Activated T-cell treated with anti-CD3 and anti-CD28 coated beads for 1 hour (primary cell): ENCODE measurements at places on chromosomes 1 and 21.

GRCh38 chr1:235045034-235045690 is 83.5 kb downstream of the TOMM20 start:
- no peak for DNase-seq

DNA sequence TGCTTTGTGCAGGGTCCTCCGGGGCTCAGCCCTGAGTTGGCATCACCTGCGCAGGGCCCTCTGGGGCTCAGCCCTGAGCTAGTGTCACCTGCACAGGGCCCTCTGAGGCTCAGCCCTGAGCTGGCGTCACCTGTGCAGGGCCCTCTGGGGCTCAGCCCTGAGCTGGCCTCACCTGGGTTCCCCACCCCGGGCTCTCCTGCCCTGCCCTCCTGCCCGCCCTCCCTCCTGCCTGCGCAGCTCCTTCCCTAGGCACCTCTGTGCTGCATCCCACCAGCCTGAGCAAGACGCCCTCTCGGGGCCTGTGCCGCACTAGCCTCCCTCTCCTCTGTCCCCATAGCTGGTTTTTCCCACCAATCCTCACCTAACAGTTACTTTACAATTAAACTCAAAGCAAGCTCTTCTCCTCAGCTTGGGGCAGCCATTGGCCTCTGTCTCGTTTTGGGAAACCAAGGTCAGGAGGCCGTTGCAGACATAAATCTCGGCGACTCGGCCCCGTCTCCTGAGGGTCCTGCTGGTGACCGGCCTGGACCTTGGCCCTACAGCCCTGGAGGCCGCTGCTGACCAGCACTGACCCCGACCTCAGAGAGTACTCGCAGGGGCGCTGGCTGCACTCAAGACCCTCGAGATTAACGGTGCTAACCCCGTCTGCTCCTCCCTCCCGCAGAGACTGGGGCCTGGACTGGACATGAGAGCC is 22.7 kb downstream of the COL6A1 start:
- DNase-seq, result no peak

DNA sequence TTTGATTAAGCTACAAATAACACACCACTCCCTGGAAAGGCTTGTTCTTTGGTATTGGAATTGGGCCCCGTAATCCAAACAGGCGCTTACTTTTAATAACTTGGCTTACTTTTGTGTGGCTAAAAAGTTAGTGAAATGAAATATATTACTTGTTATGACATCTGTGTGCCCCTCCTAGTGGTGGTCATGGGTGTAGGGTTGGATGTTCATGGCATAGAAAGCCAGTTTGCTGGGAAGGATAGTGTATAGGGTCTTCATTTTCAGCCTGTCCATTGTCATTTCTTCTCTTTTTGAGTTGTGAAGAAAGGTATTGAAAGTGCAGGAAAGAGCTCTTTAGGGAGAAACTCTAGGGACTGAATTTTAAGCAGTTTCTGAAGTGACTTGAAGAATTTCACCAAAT is 5.9 kb downstream of the CDC14A start:
- no peak for DNase-seq

DNA sequence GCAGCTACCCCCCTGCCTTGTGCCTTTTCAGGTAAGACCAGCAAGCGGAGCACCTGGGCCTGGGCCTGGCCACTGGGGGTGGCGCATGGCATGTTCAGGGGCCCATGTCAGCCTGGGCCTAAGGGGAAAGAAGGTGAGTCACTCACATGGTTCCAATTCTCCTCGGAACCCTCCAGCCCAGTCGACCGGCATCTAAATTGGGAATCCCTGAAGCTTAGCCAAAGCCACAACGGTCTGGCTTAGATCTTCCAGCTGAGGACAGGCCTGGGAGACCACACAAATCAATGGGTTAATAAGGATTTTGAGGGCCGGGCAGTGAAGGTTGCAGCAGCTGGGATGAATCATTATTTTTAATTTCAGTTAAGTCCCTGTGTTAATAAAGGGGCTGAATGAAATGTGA is 145.1 kb upstream of the SMYD2 start:
- no peak for DNase-seq

DNA sequence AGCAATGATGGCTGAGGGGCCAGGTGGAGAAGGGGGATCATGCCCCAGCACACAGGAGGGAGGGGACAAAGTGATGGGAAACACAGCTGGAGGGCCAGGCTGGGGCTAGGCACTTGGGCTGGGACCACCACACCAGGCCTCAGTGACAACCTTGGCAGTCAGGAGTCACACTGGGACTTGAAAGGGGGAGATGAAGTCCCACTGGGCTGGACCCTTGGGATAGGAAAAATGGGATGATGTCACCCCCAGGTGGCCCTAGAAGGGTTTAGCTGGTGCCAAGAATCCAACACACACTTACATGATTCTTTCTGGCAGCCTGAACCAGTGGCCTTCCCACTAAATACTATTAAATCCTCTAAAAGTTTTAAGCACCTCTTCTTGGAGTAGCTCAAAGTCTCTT is 17.1 kb downstream of the ZBTB17 start:
- no peak for DNase-seq

DNA sequence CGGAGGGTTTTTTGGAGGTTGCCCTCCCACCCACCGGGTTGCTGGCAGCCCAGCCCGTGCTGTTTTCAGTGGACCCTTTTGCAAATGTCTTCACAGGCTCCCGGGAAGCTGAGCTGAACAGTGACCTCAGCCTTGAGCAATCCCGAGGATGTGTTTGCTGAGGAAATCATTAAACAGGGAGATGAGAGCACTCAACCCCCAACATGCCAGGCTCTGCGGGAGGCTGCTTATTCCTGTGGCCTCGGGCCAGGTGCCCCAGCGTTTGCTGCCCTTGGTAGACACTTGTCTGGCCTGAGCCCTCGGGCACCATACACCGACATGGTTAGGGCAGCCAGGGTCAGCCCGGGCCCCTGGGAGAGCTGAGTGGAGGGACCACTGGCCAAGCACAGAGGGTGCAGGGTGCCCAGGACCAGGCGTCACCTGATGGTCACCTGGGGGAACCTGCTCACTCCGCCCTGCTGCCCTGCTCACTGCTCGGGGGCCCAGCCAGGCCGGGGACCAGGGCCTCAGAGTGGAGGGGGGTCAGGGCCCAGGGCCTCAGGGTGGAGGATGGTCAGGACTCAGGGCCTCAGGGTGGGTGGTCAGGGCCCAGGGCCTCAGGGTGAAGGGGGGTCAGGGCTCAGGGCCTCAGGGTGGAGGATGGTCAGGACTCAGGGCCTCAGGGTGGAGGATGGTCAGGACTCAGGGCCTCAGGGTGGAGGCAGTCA is 42.5 kb upstream of the POFUT2 start:
- DNase-seq, result no peak

DNA sequence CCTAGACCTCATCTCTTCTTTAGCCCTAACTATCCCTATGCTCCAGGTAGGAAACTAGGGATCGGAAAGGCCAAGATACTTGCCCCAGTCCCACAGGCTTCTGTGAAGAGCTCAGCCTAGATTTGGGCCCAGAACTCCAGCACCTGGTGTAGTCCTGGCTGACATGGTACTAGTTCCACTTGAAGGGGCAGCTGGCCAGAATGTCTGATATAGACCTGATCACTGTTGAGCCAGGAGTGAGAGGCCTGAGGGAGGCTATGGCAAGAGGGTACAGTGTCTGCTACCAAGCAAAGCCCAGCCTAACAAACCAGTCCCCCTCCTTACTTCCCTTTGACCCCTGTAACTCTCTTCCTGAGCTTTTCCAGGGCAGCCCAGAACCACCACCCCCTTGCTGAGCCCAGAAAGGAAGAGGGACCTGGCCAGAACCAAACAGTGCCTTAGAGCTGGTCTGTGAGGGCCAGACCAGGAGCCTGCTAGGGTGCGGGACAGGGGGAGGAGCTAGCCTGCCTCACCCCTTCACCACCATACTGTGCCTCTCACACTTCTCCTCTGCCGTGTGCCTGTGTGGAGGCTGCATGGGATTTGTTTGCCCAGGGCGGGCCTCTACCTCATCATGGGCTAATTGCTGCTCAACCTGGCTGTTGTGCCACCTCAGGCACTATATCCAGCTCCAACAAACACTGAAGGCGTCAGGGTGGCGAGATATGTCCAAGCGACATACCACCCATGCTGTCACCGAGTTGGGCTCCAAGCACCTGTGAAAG is 10.9 kb downstream of the POMGNT1 start:
- DNase-seq, result no peak

DNA sequence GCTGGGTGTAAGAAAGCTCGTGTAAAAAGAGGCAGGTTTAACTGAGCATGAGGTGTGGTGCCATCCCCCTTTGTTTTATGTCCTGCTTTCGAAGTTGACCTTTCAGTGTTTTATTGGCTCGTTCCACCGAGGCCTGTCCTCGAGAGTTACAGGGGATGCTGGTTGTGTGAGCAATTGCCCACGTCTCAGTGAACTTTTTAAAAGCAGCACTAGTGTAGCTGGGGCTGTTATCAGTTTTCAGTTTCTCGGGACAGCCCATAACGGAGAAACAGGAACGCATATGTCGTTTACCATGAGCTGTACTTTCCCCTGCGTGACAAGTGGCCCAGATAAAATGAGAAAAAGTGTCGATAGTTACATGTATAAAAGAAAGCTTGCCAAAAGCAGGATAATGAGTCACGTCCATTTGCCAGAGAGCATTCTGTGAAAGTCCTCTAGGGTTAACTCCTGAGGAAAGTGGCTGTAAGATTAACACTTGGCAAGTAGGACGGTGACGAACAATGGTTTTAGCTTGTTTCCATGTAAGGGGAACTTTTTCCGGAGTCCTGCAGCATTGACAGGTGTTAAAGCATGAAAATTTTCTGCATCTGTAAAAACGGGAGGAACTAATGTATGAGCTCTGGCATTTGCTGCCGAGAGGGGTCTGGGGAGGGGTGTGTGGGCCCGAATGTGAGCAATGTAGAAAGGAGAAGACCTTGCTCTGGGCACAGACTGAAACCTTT is 7.8 kb upstream of the LRRC47 start:
- DNase-seq, result no peak
